ENCODE measurements at places on chromosomes 5 and 9.

DNA sequence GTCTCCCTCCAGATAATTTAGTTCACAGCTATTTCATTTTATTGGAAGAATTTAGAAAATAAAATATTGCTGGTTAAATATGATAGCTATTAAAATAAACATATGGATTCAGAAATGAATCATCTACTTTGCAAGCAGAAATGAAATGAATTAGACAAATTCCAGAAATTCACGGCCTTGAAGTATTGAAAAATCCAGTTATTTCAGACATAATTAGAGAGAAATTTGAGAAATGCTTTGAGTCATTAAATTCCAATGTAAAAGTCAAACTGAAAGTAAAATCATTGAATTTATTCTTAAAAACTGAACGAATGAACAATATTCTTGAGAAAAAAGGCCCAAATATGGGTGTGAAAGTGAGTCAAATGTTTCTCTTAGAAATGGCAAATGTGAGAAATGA, 632.6 kb upstream of the EDIL3 start:
- no peak for DNase-seq

DNA sequence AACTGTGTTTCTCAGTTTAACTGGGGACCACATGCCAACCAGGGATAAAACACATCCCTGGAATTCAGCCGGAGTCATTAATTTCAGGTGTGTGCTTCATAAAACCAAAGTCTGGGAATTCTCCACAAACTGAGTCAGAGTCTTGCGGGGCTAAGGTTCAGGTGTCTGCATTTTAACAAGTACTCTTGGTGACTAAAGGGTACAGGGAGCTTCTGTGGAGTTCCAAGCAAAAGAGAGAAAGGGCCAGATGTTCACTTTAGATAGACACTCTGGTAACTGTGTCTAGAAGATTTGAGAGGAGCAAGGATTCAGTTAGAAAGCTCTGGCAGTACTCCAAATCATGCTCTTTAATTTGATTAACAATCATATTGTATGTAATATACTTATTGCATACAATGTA, 4.0 kb downstream of the NADK2 start:
- DNase-seq: no peak

DNA sequence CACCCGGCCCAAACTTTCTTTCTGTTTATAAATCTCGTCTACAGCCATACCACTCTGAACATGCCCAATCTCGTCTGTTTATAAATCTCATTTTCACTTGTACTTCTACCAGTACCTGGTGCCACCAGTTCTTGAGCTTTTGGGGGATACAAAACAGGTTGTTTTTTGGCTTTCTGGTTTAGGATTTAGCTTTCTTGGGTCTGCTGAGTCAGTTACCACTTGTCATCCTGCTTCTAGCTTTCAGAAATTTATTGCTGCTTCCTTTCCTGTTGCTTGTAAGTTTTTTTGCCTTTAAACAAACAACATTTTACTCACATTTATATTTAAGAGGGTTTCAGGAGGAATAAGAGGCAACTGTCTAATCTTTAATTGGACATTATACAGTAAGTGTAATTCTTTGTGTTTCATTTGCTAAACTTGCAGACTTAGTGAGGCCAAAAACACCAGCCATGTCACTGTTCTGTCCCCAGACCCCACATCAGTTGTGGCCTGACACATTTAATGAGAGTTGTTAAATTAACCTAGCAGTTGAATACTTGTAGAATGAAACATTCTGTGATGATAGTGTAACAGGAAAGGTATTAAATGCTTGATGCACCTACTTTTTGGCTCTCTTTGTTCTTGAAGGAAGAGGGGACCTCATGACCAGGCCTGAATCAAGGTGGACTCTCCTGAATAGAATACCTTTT, 11.8 kb downstream of the NDFIP1 start:
- no peak for DNase-seq

DNA sequence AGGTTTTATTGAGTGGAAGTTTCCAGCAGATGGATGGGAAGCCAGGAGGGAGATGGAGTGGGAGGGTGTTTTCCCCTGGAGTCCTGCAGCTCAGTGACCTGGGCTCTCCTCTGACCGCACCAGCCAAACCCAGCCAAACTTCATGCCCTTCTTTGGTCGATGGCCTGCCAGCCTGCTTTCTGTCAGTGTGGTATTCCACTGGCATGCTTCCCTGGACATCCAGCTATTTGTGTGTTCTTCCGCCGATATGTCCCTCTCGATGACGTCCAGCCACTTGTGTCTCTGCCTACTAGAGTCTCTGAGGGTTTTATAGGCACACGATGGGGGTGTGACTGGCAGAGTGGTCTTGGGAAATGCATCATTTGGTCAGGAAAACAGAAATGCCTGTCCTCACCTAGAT, 33.8 kb downstream of the GPBP1 start:
- DNase-seq: no peak

All from fibroblast of pulmonary artery (primary cell).